ENCODE measurements at places on chromosomes 12 and 14.

DNA sequence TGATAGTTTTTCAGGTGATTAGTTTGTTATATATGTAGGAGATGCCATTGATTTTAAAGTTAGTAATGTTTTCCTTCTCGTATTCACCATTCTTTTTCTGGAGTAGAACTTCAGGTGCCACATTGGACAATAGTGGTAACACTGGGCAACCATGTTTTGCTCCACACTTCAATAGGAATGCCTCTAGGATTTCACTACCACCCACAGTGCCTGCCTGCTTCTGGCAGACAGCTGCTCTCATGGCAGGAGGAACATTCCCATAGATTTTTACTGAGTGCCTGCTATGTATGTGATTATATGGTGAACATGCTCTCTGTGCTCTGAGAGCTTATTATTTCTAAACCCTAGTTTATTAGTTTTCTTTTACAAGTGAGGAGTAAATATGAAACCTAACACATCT is 53.7 kb downstream of the GCH1 start:
- DNase-seq: peak; percentile 52

- DNase-seq: no peak
Measured at GRCh38 chr12:99392091-99392850, 255.3 kb upstream of the GARIN6 start.

- DNase-seq: no peak
Measured at GRCh38 chr14:29089849-29090248, 323.3 kb downstream of the FOXG1 start.

- DNase-seq: no peak
Measured at GRCh38 chr12:116431677-116432300, 127.4 kb upstream of the MAP1LC3B2 start.

DNA sequence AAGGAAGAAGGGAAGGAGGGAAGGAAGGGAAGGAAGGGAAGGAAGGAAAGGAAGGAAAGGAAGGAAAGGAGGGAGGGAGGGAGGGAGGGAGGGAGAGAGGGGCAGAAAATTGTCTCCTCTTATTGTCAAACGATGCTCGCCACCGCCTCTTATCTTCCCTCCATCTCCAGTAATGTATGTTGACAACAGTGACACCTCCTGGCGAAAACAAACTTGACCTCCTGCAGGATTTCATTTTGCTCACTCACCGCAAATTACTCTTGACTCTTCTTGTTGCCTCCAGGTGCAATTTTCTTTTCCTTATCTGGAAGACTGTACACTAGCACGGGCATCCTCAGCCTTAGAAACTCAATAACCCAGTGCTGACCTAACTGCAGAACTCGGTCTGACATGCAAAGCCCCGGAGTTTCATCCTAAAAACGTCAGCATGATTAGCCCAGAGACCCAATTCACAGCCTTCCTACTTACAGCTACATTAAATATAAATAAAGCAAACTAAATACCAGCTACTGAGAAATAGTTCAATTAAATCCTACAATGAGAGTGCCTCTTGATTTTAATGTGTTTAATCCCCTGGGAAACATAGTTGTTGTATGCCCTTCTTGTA is 512.4 kb upstream of the TMPO start:
- peak; percentile 77 for DNase-seq

- no peak for DNase-seq
Measured at GRCh38 chr14:58634406-58635090, 3.2 kb upstream of the DACT1 start.

- no peak for DNase-seq
Measured at GRCh38 chr12:75816897-75817296, 214.7 kb downstream of the PHLDA1 start.

DNA sequence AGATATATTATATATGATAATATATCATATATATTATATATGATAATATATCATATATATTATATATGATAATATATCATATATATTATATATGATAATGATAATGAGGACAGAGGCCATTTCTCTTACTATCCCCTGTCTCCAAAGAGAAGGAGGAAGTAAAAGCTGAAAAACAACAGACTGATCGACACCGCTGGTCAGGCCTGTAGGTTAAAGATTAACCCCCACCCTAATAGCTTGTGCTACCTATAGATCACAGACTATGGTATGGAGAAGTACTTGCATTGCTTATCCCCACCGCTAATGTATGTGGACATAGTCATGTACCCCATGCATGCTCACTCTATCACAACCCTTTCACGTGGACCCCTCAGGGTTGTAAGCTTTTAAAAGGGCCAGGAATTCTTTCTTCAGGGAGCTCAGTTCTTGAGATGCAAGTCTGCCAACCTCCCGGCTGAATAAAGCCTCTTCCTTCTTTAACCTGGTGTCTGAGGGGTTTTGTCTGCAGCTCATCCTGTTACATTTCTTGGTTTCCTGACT is 786.1 kb upstream of the TMEM132C start:
- no peak for DNase-seq

- DNase-seq: peak; percentile 15
Measured at GRCh38 chr14:61698206-61698980, 3.1 kb downstream of the HIF1A start.

DNA sequence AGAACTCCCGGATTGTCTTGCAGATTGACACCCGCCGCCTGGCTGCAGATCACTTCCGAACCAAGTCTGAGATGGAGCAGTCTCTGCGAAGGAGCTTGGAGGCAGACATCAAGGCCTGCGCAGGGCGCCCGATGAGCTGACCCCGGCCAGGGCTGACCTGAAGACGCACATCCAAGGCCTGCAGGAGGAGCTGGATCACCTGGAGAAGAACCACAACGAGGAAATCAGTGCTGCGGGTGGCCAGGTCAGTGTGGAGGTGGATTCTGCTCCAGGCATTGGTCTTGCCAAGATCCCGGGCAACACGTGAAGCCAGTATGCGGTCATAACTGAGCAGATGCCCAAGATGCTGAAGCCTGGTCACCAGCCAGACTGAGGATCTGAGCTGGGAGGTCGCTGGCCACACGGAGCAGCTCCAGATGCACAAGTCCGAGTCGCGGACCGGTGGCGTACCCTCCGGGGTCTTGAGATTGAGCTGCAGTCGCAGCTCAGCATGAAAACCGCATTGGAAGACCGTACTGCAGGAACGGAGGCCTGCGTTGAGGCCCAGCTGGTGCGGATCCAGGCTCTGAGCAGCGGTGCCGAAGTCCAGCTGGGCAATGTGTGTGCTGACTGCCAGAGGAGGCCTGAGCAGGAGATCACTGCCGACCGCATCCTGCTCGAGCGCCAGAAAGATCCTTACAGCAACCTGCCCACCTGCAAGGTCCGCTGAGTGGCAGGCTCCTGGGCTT is 12.4 kb upstream of the A2M start:
- DNase-seq: no peak

DNA sequence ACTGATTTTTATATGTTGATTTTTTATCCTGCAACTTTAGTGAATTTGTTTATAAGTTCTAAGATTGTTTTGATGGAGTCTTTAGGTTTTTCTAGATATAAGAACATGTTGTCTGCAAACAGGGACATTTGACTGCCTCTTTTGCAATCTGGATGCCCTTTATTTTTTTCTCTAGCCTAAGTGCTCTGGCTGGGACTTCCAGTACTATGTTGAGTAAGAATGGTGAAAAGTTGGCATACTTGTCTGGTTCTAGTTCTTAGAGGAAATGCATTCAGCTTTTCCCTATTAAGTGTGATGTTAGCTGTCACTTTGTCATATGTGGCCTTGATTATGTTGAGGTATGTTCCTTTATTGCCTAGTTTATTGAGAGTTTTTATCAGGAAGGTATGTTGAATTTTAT is 68.1 kb downstream of the ERC1 start:
- no peak for DNase-seq

DNA sequence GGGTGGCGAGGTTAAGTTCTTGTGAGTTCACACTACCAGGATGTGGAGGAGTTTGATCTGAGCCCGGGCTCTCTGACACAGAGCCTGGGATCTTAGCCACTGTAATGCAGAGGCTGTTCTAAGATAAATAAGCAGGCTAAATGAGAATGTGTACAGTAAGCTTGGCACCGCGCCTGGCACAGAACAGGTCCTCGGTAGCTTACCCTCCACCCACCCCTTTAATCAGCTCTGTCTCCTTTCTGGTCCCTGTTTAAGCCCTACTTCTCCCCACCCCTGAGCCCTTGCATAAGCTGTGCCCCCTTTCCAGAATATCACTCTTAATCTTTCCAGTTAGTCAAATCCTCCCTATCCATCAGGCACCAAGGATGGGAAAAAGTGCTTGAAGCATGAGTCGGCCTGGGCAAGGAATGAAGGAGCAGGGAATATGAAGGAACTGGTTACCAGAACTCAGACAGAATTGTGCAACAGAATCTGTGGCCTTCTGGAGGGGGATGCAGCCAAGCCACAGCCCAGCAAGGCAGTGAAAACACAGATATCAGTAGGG is 32.8 kb upstream of the CMKLR1 start:
- no peak for DNase-seq

GRCh38 chr12:19093218-19093617 is 36.3 kb upstream of the PLEKHA5 start:
- DNase-seq: no peak

DNA sequence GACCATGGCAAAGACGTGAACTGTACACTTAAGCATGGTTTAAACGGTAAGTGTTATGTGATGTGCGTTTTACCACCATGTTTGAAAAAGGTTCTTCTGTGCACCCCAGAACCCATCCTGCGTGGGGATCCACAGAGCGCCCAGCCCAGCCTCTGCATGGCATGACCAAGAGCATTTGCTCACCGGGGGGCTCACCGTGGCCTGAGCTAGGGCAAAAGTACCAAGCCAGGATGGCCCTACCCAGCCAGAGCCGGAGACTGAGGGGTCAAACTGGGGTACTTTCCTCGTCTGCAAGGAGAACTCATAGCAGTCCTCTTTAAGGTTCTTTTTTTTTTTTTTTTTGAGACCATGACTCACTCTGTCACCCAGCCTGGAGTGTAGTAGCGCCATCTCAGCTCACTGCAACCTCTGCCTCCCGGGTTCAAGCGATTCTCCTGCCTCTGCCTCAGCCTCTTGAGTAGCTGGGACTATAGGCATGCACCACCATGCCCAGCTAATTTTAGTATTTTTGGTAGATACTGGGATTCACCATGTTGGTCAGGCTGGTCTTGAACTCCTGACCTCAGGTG is 16.4 kb upstream of the ANKRD9 start:
- no peak for DNase-seq

GRCh38 chr14:21526672-21527317 is 649 bp upstream of the SALL2 start:
- peak; percentile 94 for DNase-seq

DNA sequence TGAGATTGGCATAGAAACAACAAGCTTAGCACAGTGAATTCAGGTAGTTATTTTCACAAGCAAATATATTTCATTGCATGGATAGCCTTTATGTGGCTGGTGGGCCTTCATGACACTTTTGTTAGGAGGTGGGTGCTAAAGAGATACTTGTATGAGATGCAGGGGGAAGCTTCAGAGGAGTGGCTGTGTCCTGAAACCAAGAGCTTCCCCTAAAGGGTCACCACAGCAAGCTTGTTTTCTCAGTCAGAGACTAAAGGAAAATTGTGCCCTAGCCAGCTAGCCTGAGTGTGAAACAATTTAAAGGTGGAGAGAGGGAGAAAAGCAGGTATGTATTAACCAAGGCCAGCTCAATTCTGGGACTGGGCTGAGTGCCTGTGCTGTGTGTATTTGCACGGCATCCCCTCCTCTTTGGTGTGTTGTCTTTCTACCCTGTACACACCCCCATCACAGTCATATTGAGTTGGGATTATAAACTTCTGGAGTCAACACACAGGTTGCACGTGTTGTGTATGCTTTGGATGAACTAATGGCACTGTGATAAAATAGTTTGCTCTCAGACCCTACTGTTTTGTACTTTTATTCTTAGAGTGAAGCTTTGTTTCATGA is 79.2 kb downstream of the RASSF8 start:
- DNase-seq: no peak

GRCh38 chr14:85293612-85294234 is 236.2 kb upstream of the FLRT2 start:
- no peak for DNase-seq

- DNase-seq: no peak
Measured at GRCh38 chr14:95518045-95518751, 1.7 kb upstream of the SYNE3 start.

- no peak for DNase-seq
Measured at GRCh38 chr12:15336768-15337553, 14.7 kb downstream of the PTPRO start.

GRCh38 chr14:78690836-78691235 is 520.7 kb downstream of the NRXN3 start:
- DNase-seq: no peak

- DNase-seq: no peak
Measured at GRCh38 chr14:85415015-85415712, 114.8 kb upstream of the FLRT2 start.

- no peak for DNase-seq
Measured at GRCh38 chr14:98374136-98374535, 897.9 kb downstream of the BCL11B start.

- peak; percentile 7 for DNase-seq
Measured at GRCh38 chr12:81141217-81141616, 63.3 kb downstream of the ACSS3 start.

- no peak for DNase-seq
Measured at GRCh38 chr12:89882792-89883191, 174.2 kb upstream of the ATP2B1 start.

DNA sequence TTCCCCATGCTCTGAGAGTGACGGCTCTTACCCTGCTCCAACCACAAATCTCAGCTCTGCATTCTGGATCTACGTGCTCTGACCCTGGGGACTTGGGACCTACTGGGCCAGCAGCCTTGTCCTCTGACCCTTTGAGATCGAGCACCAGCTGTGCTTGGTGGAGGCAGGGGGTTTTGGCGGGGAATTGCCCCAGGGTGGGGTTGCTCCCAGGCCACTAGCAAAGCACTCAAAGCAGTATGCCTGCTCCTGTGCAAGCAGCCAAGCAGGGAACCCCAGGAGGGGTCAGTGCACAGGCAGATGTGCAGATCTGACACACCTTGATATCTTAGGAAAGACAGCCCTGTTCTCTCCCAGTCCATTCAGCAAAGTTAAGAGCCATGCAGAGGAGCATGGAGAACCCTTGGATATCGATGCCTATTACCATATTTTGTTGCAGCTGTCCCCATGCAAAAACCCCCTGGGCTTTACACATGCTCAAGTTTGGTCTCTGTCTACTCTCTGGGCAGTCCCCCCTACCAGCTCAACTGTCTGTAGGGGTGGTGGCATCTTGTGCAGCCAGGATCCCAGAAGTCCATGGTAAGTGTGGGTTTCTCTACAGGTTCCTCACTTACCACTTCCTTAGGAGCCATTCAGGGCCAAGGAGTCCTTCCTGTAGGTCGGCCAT is 319.0 kb downstream of the TMTC2 start:
- DNase-seq: no peak

DNA sequence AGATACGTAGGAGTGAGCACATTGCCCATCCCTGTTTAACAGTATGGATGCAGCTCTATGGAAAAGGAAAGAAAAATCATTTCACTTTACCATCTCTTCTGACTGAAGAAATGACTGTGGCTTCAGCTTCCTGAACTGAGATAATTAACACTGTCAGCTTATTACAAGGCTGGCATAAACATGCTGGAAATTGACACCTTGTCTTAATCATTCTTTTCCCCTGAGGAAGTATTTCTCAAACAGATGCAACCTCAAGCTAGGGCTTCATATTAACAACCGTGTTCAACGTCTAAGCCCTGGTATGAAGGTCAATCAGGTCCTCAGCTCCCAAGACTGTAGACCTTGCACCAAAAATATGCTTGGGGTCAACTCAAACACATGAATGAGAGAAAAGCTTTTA is 25.0 kb downstream of the RERG start:
- no peak for DNase-seq

GRCh38 chr12:93025145-93026103 is 96.3 kb upstream of the EEA1 start:
- DNase-seq: peak; percentile 36

All from neural progenitor cell (in vitro differentiated cells).